ENCODE measurements at places on chromosomes 2 and 18.

GRCh38 chr2:230184727-230185578, 34.8 kb downstream of the SP110 start:
- no peak for DNase-seq

DNA sequence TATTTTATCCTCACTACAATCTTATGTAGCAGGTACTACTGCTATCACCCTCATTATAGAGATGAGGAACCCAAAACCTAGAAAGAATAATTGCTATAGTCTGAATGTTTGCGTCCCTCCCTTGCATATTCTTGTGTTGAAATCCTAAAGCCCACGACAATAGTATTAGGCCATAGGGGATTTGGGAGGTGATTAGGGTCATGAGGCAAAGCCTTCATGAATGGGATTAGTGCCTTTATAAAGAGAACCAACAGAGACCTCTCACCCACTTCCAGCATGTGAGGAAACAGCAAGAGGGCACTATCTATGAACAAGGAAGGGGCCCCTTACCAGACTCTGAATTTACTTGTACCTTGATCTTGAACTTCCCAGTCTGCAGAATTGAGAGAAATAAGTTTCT, 500.3 kb upstream of the FAM98A start:
- no peak for DNase-seq

DNA sequence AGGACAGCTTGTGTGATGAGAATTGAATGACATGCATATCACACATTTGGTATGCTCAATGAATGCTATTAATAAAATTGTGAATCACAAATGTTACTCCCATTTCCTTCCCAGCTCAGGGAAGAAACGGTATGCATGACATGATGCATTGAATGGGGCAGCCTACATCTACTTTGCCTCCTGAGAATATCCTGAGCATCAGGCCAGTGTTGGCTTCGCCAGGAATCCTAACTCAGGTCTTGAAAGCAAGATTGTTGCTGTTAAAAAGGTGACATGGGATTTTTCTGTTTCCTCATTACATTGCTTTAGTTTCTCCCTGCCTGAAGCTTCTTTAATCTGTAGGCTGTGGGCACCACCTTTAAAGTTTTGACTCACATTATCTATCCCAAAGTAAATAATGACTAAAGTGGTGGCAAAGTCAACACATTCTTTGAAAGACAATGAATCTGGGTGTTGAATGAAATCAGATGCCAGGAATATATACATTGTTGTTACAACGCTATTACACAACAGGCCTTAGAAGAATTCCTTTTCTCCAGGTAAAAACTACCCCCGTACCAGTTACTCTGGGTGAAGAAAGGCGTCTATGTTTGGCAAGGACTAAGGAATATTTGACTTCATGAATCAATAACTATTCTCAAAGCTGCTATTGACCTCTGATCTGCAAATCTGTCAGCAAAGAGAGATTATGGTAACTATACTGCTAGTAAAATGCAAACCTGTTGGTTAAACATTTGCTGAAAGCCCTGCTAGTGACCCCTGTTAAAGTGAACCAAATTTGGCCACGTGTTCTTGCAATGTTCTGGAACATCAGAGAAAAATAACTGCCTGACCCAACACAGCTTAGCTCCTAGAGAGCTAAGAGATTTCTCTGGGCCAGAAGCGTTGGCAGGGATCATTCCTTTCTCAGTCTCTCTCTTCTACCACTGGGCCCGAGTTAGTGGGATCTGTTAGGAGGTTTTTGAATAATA, 30.5 kb upstream of the NEDD4L start:
- no peak for DNase-seq

DNA sequence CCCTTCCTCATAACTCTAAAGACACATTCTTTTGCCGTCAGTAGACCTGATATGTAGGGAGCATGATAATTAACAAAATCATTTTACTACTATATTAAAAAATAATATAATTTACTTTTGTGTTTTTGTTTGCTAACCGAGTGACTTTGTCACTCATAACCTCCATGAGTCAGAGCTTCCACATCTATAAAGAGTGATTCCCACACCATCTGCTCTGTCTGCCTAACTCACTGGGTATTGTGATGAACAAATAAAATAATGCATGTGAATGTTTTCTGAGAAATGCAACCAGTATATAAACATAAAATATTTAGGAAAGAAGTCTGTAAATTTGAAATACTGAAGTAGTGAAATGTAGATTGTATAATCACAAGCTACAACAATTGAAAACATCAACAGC, 123.4 kb upstream of the DSEL start:
- DNase-seq: no peak

- no peak for DNase-seq
These were observed 78.2 kb downstream of the C1D start for GRCh38 chr2:67984600-67984999.

DNA sequence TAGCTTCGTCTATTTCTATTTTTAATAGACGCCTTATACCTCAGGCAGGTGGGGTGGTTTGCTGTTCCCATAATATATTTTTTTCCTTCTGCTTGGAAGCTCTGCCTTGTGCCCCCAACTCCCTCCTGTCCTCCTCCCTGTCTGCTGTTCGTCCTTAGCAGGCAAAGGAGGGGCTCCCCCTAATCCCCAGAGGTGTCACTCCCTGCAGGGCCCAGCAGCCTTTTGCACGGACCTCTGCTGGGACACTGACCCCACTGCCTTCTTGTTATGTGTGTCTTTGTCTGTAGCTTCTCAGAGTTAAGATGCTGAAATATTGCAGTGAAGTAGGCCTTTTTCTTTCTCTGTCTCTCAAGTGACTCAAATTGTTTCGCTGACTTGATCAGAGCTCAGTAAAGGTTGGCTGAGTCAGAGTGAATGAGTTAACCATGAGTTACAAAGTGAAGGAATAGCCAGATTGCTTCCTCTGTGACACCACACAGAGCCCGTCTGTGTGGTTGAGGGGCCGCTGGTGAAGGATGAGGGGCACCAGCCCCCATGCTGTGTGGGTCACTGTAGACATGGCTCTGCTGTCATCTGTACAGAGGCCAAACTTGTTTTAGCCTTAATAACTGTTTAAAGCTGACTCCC, 47.7 kb downstream of the PRKCE start:
- no peak for DNase-seq

DNA sequence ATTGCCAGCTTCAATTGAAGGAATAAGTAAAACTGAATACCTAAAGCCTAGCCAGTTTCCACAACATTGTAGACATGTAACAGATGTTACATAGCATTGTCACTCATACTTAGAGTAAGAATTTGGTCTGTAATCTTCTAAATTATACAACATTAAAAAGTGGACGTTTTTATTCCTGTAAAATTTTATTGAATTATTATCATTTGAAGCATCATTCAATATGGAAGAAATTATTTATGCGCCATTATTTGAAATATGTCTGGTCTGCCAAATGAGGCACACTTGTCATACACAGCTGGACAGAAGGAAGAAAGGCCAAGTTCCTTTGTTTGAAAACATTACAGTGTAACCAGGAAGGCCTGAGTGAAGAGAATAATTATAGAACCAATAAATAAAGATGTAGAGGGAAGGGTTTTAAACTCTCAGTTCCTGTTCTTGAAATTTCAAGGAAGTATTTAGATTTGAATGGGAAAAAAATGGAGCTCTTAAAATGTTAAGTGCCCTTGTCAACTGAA, 575.5 kb downstream of the LRRTM4 start:
- DNase-seq: no peak

- no peak for DNase-seq
These were observed 39.6 kb upstream of the PGAP1 start for GRCh38 chr2:196966061-196966460.
